Effector memory CD8-positive, alpha-beta T cell (primary cell): ENCODE measurements at places on chromosomes 3 and 15.
A peak's percentile ranks its signal among the peaks of the same experiment; 100 is the strongest.

DNA sequence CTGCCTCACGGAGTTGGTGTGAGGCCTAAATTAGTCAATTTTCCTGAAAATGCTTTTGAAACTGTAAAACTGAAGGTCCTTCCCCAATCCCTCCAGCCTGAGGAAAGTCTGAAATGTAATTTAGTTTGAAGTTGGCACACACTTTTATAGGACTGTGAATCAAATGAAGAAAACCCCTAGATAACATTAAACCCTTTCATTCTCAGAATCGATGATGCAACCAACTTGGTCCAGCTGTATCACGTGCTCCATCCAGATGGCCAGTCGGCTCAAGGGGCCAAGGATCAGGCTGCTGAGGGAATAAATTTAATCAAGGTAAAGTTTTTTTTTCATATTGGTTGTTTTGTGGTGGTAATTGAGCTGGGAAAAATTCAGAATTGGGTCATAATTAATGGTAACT lies 11.7 kb downstream of the MRPS22 start:
- H3K27me3 ChIP-seq: no peaks in the 10 kb centered on the region
- H3K36me3 ChIP-seq: peaks cover 85% of the 10 kb centered on the region
- peak overlapping the region; percentile 81 for H3K27ac ChIP-seq
- peaks cover 14% of the 10 kb centered on the region for H3K4me1 ChIP-seq

DNA sequence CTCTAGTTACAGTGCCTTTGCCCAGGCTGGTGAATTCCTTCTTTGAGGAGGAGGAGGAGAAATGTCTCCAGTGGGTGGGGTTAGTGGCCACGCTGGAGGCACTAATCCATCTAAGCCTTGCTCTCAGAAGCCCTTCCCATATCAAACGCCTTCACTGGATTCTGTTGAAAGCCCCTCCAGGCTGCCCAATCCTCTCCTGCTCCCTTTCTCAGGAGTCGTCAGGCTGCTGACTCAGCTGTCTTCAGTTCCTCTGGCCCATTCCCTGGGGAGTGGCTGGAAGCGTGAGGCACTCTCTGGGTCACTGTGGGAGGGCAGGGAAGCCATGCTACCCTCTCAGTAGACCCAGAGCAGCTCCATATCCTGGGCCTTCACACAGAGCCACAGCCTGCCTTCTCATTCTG lies 2.7 kb downstream of the AP2M1 start:
- no peaks in the 10 kb centered on the region for H3K27me3 ChIP-seq
- peaks cover 21% of the 10 kb centered on the region for H3K4me1 ChIP-seq
- H3K36me3 ChIP-seq: peaks cover 39% of the 10 kb centered on the region
- no peak overlapping the region for H3K27ac ChIP-seq

DNA sequence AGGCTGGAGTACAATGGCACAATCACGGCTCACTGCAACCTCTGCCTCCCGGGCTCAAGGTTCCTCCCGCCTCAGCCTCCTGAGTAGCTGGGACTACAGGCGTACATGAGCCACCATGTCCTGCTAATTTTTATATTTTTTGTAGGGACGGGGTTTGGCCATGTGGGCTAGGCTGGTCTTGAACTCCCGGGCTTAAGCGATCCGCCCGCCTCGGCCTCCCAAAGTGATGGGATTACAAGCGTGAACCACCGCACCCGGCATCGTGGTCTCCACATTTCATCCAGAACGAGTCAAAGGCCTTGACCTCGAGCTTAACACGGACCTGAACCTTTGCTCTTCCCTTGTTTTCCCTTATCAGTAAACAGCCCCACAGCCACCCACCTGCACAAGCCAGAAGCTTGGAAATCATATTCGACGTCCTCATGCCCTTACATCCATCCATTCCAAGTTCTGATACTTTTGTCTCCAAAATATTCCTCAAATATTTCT lies 1.4 kb upstream of the PTPN23 start:
- peaks cover 41% of the 10 kb centered on the region for H3K4me1 ChIP-seq
- DNase-seq: no peak
- peak overlapping the region; percentile 99 for H3K4me3 ChIP-seq
- peak overlapping the region; percentile 97 for H3K27ac ChIP-seq
- H3K36me3 ChIP-seq: peaks cover 22% of the 10 kb centered on the region
- no peaks in the 10 kb centered on the region for H3K27me3 ChIP-seq

- peak within 1 kb of the TSS; percentile 85 for H3K27ac ChIP-seq
- peaks cover 9% of the 10 kb centered on the region for H3K27me3 ChIP-seq
- DNase-seq: peak; percentile 1
- H3K4me1 ChIP-seq: peaks cover 15% of the 10 kb centered on the region
Measured at GRCh38 chr3:19147905-19148767, at the start of gene KCNH8. Gene KCNH8, plus strand, starts transcription at chr3:19148510. Its CDS starts 210 bp downstream, at chr3:19148720.

DNA sequence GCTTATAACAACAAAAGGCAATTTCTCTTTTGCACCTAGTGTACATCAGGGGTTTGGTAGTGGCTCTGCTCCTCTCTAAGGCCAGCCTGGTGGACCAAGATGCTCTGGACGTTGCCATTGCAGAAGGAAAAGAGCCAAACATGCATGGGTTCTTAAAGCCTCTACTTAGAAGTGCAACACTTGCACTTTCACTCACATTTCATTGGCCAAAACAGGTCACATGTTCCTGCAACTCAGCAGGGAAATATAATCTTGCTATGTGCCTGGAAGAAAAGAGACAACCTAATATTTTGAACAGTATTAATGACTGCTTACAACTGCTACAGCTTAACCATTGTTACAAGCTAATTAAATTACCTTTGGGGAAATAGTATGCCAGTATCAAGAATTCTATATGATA lies 182.9 kb downstream of the IL5RA start:
- no peak overlapping the region for H3K4me3 ChIP-seq
- peaks cover 26% of the 10 kb centered on the region for H3K27me3 ChIP-seq
- H3K27ac ChIP-seq: no peak overlapping the region
- H3K4me1 ChIP-seq: no peaks in the 10 kb centered on the region
- no peak for DNase-seq
- no peaks in the 10 kb centered on the region for H3K36me3 ChIP-seq
